Inflammatory macrophage treated with lipopolysaccharide for 1 hour (primary cell): ENCODE measurements at places on chromosomes 12 and 14.
A peak's percentile ranks its signal among the peaks of the same experiment; 100 is the strongest.

GRCh38 chr12:120225852-120226640 lies 25.1 kb upstream of the RPLP0 start:
- DNase-seq, result no peak

DNA sequence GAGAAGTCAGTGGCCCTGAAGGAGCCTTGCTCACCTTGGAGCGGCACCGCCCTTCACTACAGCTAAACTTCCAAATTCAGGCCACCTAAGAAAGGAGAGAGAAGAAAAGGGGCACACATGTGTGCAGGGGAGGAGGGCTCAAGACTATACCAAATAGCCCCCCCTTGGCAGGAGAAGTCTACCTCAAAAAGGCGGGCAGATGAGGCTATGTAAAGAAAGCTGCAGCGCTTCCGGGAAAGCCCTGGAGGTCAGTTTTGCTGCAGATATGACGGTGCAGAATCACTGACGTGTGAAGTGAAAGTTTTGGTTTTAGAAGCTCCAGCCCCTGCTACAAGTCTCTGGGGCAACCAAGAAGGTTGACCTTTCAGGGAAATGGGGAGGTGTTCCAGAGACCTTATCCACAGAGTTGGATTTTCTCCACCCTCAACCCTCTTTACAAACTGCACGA lies 48.2 kb upstream of the PNMA1 start:
- no peak for DNase-seq

GRCh38 chr12:1083151-1083888 lies 92.3 kb downstream of the ERC1 start:
- no peak for DNase-seq

- peak; percentile 25 for DNase-seq
Observed at GRCh38 chr12:47361389-47362021, 281.7 kb upstream of the AMIGO2 start.

DNA sequence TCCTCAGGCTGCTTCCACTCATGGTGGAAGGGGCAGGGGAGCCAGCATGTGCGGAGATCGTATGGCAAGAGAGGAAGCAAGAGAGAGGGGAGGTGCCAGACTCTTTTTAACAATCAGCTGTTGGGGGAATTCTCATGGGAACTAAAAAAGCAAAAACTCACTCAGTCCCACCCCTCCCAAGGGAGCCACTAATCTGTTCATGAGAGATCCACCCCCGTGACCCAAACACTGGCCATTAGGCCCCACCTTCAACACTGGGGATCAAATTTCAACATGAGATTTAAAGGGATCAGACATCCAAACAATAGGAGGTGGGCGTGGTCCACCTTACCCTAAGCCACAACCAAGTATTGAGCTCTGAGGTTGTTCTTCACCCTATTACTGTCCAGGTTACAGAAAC lies 375.1 kb downstream of the GRIN2B start:
- DNase-seq, result no peak
